ENCODE measurements at places on chromosomes 1 and 21.

- no peak for DNase-seq
Measured at GRCh38 chr21:29096218-29097015, 23.0 kb upstream of the CCT8 start.

GRCh38 chr1:246591504-246591903 lies 25.2 kb downstream of the CNST start:
- DNase-seq = no peak

DNA sequence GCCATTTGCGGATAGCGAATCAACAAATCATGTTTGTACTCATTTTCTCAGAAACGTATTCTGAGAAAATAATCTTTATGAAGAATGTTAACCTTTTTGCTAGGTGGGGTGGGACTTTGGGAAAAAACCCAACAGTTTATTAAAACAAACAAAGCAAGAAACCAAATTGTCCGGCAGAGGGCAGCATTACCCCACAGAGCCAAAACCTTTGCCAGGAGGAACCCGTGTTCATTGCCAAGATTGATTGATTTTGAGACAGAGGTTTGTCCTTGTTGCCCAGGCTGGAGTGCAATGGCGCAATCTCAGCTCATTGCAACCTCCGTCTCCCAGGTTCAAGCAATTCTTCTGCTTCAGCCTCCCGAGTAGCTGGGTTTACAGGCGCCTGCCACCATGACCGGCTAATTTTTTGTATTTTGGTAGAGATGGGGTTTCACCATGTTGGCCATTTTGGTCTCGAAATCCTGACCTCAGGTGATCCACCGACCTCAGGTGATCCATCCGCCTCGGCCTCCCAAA lies 70.8 kb upstream of the RHOU start:
- peak; percentile 66 for DNase-seq

DNA sequence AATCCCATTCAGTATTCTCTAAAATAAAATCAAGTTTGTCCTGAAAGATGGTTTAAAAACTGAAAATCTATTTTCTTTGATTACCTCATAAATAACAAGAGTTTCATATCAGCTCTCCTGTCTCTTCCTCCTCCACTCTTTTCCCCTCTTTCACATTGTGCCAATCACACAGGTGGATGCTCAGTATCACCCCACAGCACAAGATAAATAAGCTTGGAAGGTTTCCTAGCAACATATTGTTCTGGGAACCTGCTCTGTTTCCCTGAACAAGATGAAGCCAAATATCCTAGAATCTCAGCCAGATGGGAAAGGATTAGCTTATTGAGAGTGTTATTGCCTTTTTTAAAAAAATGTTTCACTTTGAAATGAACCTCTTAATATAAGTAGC lies 45.7 kb upstream of the CACYBP start:
- DNase-seq = no peak

GRCh38 chr1:94899756-94900155 lies 27.2 kb downstream of the CNN3 start:
- no peak for DNase-seq

DNA sequence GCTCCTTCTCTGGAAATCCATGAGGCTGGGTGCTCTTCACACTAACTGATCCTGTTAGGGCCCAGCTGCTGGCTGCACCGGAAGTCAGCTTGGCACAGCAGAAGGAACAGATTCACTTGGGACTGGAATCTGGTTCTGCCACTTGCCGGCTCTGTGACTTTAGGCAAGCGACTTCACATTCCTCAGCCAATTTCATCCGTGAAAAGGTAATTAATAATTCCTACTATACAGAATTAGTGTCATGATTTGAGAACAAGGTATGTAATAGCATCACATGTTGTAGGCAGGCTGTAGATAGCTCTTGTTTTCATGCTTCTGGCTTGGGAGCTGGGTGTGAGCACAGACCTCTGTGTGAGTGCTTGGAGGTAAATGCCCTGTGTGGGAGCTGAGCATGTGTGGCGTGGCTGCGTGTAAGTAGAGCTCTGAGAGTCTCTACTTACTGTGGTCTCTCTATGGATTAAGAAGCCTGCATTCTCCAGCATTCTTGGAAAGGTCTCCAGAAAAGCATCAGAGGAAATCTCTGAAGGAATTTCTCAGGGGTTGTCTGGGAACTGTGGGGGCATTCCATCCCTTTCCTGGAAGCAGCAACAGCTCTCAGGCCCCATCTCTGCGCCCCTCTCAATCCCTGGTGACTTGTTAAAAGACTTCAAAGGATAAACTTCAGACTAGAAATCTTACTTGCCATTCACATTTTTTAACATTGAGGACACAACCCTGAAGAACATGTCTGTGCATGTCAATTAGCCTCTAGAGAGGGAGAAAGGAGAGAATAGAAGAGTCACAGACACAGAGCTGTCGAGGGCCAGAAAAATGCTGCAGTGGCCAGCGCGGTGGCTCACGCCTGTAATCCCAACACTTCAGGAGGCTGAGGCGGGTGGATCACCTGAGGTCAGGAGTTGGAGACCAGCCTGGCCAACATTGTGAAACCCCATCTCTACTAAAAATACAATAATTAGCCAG lies 47.7 kb upstream of the PPM1J start:
- no peak for DNase-seq

- no peak for DNase-seq
Measured at GRCh38 chr1:60715970-60716369, 366.4 kb upstream of the NFIA start.

DNA sequence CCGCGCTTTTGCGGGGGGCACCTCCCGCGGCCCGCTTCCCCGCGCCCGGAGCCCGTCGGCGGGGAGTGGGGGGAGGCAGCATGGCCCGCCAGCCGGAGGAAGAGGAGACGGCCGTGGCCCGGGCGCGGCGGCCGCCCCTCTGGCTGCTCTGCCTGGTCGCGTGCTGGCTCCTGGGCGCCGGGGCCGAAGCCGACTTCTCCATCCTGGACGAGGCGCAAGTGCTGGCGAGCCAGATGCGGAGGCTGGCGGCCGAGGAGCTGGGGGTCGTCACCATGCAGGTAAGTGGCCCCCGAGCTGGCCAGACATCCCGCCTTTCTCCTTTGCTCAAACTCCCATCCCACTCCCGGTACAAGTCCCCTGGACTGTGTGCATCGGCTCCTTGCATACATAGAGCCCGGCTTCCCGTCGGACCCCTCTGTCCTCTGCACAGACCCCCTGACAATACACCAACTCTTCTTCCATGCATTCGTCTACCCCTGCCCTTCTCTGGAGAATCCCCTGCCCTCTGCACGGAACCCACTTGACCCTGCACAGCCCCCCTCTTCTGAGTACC lies 812 bp downstream of the CACHD1 start:
- DNase-seq = no peak

GRCh38 chr1:7586031-7586941 lies 184.8 kb upstream of the VAMP3 start:
- DNase-seq = no peak

GRCh38 chr21:37197746-37198145 lies 69.4 kb downstream of the VPS26C start:
- DNase-seq = no peak

DNA sequence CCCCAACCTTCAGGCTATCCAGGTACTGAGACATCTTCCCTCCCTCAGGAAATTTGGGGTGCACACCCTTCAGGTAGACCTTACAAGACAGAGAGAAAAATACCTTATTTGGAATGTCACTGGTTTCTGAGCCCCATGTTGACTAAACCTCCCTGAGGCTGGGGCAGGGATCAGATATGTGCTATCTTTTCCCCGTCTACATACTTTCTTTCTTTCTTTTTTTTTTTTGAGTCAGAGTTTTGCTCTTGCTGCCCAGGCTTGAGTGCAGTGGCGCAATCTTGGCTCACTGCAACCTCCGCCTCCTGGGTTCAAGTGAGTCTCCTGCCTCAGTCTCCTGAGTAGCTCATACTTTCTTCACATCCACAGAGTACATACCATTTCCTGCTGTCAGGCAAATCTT lies 1.6 kb downstream of the CYB5R1 start:
- DNase-seq = no peak

GRCh38 chr1:224448453-224449017 lies 13.9 kb upstream of the WDR26 start:
- no peak for DNase-seq

DNA sequence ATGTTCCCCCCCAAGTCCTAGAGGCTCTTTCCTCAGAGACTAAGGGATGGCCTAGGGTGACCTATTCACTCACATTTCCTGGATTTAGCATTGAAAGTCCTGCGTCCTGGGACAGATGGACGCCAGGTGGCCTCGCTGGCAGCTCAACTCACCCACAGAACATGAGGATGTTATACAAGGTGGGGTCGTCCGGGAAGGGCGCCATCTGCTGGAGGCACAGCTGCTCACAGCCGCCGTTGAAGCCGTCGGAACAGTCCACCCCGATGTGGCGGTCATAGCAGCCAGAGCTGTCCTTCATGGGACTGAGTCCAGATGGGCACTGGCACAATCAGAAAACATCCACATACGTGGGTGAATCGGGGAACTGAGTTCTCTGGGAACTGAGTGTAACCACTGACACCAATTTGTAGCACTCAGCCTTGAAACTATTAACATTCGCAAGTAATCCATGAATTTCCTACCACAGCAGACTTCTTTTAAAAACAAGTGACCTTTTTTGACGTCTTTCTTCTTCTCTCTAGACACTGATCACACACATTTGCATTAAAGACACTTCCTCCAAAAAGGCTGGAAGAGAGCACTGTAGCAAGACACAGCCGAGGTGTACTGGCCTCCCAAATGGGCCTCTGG lies 215.4 kb downstream of the ASTN1 start:
- DNase-seq = no peak

DNA sequence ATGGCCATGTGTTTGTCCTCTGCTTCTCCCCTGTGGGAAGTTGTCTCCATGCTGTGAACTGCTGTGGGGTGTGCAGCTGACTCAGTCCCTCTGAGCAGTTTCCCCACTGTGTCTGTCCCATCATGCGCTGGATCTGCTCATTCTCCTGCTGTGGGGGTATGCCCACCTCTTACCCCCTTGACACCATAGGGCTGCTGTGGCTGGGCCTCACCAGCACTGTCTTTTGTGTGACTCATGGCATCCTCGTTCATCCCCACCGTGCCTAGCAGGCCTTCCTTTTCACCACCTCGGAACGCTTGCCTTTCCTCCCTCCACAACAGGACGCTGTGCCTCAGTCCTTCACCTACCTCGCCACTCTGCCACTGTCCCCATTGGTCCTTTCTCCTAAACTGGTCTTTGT lies 27.3 kb downstream of the VANGL2 start:
- no peak for DNase-seq
